Endothelial cell of umbilical vein (primary cell): ENCODE measurements at places on chromosomes 6 and 20. TPM values are rescaled to one million over a fixed set of nuclear protein-coding genes. Genes with fewer than 3 reads are reported as not detected.

DNA sequence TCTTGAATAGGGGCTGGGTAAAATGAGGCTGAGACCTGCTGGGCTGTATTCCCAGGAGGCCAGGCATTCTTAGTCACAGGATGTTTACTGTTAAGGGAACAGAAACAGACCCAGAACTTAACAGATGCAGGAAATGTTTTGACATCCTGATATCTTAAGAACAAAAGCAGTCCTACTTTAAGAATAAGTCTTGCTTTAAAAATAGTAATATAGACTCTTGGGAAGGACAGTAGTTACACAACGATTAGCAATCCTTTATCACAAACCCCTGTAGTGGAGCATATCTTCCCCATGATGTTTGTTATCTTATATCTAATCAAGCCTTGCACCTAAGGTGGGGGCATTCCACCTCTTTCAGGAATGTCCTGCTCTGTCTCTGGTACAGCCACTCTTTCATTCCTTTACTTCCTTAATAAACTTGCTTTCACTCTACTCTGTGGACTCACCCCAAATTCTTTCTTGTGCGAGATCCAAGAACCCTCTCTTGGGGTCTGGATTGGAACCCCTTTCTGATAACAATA lies 493.7 kb upstream of the SULF2 start:
- peaks cover 28% of the 10 kb centered on the region for H3K4me1 ChIP-seq
- peak overlapping the region; percentile 78 for H3K27ac ChIP-seq
- H3K27me3 ChIP-seq = no peaks in the 10 kb centered on the region
- no peaks in the 10 kb centered on the region for H3K36me3 ChIP-seq

The TPD52L1 gene
- 0.29 and 0.83 TPM in 2 replicates for total RNA-seq

The SRC gene
- 29.4 and 30.7 TPM in 2 replicates for total RNA-seq

- peaks cover 9% of the 10 kb centered on the region for H3K4me1 ChIP-seq
- H3K27me3 ChIP-seq = no peaks in the 10 kb centered on the region
- H3K36me3 ChIP-seq = no peaks in the 10 kb centered on the region
- H3K27ac ChIP-seq = no peak overlapping the region
Measured at GRCh38 chr20:34315236-34315635, 12.1 kb upstream of the AHCY start.

The SLC25A27 gene
- 3.4 and 4.0 TPM in 2 replicates for total RNA-seq

DNA sequence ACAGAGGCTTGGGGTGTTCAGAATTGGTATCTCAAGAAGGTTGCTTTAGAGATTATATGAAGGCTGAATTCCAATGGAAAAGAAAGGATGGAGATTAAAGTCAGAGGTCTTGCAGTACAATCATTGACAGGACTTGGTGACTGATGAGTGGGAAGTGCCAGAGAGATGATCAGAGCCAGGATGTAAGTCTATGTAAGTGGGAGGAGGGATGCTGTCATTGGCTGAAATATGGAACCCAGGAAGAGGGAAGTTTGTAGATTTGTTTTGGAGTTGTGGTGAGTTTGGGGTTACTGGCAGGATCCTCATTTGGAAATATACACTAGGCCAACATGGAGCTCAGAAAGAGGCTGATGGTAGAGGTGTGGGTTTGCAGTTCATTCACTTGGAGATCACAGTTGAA lies 23.8 kb upstream of the TNFAIP3 start:
- no peak overlapping the region for H3K27ac ChIP-seq
- no peak overlapping the region for H3K4me3 ChIP-seq
- H3K4me1 ChIP-seq = no peaks in the 10 kb centered on the region
- DNase-seq = no peak
- H3K27me3 ChIP-seq = no peaks in the 10 kb centered on the region

DNA sequence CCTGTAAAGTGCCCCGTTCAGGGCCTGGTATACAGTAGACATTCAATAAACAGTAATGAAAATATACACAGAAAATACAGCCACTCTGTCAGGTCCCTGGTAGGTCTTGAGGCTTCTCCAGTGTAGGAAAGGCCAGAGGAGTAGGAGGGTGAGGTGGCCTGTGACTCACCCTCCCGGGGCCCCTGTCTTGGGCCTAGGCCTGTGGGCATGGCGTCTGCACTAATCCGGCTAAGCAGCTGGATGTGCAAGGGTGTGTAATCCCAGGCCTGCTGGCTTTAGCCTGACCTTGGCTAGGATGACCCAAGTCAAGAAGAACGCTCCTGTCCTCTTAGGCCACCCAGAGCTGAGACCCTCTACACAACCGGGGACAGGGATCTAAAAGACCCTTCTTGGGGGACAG lies 84.9 kb downstream of the KCNB1 start:
- DNase-seq = no peak
- H3K27ac ChIP-seq = no peak overlapping the region

DNA sequence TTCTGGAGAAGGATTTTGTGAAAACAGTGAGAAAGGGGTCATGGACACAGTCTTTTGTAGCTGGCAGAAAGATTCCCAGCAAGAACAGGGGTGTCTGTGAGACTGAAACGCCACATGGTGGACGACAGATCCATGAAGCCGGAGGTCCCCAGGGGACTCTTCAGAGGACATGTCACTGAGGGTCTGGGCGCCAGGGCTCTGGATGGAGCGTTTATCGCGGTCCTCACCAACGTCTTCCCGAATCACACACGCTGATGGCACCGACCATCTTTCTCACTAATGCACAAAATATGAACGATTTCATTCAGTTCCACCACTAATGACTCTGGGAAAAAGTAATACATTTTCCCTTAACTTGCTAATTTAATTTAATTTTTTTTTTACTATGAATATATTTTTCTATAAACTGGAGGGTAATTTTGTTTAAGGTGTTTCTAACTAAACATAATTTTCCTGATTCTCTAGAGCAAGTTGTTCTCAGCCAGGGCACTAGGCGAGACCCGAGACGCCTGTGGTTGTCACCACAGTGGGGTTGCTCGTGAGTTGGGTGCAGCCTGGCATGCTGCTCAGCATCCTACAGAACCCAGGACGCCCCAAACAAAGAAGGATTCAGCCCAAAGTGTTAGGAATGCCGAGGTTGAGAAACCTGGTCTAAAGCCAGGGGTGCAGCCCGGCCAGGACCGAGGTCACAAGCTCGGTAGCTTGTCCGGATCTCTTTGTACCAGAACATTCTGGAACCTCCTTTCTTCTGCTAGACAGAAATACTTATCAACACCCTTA lies 306.2 kb downstream of the TAF4 start:
- no peak overlapping the region for H3K4me3 ChIP-seq
- H3K4me1 ChIP-seq = no peaks in the 10 kb centered on the region
- no peak for DNase-seq
- no peak overlapping the region for H3K27ac ChIP-seq
- no peaks in the 10 kb centered on the region for H3K27me3 ChIP-seq

The ANKRD60 gene
- total RNA-seq = not detected in 2 replicates

GRCh38 chr6:138419766-138420165 lies 15.7 kb downstream of the HEBP2 start:
- H3K27me3 ChIP-seq = no peaks in the 10 kb centered on the region
- no peak overlapping the region for H3K4me3 ChIP-seq
- peaks cover 7% of the 10 kb centered on the region for H3K36me3 ChIP-seq
- DNase-seq = no peak
- no peak overlapping the region for H3K27ac ChIP-seq

- DNase-seq = peak; percentile 52
- H3K4me1 ChIP-seq = peaks cover 24% of the 10 kb centered on the region
- H3K27me3 ChIP-seq = peaks cover 66% of the 10 kb centered on the region
- H3K4me3 ChIP-seq = peak within 1 kb of the TSS; percentile 82
- H3K36me3 ChIP-seq = peaks cover under 1% of the 10 kb centered on the region
- no peak within 1 kb of the TSS for H3K27ac ChIP-seq
Measured at GRCh38 chr6:170290296-170291128, at the start of gene DLL1. DLL1 (minus strand) TSS chr6:170291078; CDS start chr6:170290139, 939 bp downstream.

- H3K4me1 ChIP-seq = no peaks in the 10 kb centered on the region
- no peak overlapping the region for H3K27ac ChIP-seq
- no peak for DNase-seq
- H3K4me3 ChIP-seq = no peak overlapping the region
- H3K27me3 ChIP-seq = no peaks in the 10 kb centered on the region
Measured at GRCh38 chr20:8844179-8844578, 224.7 kb upstream of the PLCB4 start.

GRCh38 chr6:54920628-54921027 lies 74.1 kb downstream of the FAM83B start:
- no peak for DNase-seq
- H3K4me1 ChIP-seq = no peaks in the 10 kb centered on the region
- H3K36me3 ChIP-seq = no peaks in the 10 kb centered on the region
- H3K4me3 ChIP-seq = no peak overlapping the region

The C6orf163 gene
- 2.2 and 2.5 TPM in 2 replicates for total RNA-seq

- H3K4me3 ChIP-seq = no peak overlapping the region
- no peak for DNase-seq
- no peaks in the 10 kb centered on the region for H3K27me3 ChIP-seq
- no peaks in the 10 kb centered on the region for H3K4me1 ChIP-seq
Measured at GRCh38 chr6:88302769-88303225, 136.7 kb upstream of the CNR1 start.

- no peak overlapping the region for H3K4me3 ChIP-seq
- no peaks in the 10 kb centered on the region for H3K27me3 ChIP-seq
- no peak overlapping the region for H3K27ac ChIP-seq
- H3K4me1 ChIP-seq = peaks cover 3% of the 10 kb centered on the region
- no peaks in the 10 kb centered on the region for H3K36me3 ChIP-seq
Measured at GRCh38 chr6:158687506-158687905, 37.7 kb downstream of the SYTL3 start.
